RKO (cell line): ENCODE measurements at places on chromosomes 4 and X.

DNA sequence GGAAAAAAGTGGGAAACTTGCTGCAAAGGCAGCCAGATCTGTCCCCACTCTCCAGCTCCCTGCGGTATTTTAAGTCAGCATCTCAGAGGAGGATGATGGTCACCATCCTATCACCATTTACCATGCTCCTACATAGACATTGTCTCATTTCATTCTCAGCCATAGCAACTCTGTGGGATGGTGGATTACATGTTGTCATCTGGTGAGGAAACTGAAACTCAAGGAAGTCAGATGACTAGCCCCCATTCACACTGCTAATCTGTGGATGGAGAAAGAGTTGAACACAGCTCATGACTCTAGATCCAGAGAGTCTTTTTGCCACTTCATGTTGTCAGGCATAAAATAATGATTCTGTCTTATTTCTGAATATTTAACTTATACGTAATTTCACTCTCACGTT is 323.5 kb downstream of the PTTG2 start:
- DNase-seq: no peak

DNA sequence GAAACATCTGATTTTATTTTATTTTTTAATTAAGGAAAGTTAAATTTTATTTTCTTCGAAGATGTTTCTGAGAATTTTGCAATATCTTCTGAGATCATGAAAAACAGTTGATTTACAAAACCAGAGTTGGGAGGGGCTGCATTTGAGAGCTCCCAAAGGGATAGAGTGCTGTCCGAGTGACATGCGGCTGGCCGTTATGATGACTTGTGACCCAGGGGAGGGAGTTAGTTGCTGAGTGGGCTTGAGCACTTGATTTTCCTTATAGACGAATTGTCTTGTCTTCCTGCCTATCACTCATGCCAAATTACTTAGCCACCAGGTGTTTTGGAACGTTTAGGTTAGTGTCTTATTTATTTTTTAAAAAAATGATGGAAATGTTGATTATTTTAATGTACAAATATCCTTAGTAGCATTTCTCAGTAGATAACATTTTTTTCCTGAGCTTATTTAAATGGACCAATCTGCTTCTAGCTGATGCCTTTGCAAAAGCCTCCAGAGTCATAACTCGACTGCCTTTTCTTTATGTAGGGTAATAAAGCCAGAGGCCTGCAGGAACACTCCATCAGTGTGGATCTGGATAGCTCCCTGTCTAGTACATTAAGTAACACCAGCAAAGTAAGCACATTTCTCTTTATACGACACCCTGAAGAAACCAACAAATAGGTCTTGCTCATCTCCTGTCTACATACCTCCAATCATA is 85.2 kb downstream of the PTTG2 start:
- no peak for DNase-seq

DNA sequence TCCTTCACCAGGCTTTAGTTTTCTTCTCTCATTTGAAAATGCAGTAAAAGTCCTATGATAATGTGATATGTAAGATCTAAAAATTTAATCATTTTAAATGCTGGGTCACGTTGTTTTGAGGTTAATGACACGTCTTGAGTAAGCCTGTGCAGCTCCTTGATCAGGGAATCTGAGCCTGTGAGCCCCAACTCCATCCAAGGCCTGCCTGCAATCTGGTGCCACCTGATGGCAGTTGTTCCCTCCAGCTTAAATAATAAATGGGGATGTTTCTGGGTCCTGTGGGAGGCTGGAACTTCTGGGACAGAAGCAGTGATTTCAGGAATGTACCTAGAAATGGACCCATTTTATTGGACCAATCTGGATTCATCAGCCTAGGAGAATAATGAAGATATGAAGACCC is 455.4 kb upstream of the ADGRL3 start:
- peak; percentile 41 for DNase-seq

- no peak for DNase-seq
Observed at GRCh38 chr4:7902101-7902553, 37.5 kb downstream of the AFAP1 start.

DNA sequence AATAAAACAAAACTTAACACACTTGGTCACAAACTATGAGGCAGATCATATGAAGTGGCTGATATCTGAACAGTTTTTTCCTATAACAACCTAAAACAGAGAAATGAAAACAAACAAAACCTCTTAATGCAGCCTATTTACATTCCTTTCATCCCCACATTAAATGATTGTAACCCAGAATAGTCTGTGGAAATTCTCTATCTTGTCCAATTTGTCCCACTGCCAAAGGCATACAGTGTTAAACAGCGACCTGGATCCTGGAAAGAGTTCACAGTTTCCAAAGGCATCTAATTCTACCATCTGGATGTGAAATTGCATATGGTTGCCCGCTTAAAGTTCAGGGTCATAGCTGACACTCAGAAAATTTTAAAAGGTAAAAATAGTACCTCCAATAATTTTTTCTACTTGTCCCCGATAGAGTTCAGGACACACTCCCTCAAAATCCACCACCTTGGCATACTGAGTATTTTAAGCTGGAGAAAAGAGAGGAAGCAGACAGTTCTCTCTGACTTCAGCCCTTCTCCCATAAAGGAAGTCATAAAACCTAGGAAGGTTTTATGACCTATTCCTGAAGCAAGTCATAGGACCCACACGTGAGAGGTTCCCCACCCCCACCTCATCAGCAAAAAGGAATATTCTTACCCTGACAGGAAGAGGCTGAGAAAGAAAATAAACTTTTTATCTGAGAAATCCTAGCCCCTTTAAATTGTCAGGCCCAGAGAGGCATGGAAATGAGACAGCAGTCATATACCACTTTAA is 270.2 kb downstream of the PAPSS1 start:
- no peak for DNase-seq

GRCh38 chrX:20967725-20968124 is 406.5 kb upstream of the CNKSR2 start:
- no peak for DNase-seq

GRCh38 chr4:10115797-10116568 is 616 bp downstream of the WDR1 start:
- peak; percentile 54 for DNase-seq

DNA sequence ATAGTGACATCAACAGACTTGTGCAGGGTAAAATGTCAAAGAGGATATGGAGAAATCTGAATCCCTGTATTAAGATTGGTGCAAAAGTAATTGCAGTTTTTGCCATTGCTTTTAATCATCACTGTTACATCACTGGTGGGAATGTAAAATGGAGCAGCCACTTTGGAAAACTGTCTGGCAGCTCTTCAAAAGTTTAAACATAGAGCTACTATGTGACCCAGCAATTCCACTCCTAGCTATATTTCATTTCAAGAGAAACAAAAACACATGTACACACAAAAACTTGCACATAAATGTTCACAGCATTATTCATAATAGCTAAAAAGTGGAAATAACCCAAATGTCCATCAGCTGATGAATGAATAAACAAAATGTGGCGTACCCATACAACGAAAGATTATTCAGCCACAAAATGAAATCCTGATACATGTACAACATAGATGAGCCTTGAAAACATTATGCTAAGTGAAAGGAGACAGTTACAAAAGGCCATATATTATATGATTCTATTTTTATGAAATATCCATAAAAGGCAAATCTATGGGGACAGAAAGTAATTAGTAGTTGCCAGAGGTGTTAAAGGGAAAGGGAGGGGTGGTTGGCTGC is 106.4 kb downstream of the AMELX start:
- DNase-seq: no peak
